HT1080 (cell line): ENCODE measurements at places on chromosomes 3 and 15.

- DNase-seq, result no peak
Measured at GRCh38 chr15:43932907-43933306, 106.1 kb downstream of the WDR76 start.

DNA sequence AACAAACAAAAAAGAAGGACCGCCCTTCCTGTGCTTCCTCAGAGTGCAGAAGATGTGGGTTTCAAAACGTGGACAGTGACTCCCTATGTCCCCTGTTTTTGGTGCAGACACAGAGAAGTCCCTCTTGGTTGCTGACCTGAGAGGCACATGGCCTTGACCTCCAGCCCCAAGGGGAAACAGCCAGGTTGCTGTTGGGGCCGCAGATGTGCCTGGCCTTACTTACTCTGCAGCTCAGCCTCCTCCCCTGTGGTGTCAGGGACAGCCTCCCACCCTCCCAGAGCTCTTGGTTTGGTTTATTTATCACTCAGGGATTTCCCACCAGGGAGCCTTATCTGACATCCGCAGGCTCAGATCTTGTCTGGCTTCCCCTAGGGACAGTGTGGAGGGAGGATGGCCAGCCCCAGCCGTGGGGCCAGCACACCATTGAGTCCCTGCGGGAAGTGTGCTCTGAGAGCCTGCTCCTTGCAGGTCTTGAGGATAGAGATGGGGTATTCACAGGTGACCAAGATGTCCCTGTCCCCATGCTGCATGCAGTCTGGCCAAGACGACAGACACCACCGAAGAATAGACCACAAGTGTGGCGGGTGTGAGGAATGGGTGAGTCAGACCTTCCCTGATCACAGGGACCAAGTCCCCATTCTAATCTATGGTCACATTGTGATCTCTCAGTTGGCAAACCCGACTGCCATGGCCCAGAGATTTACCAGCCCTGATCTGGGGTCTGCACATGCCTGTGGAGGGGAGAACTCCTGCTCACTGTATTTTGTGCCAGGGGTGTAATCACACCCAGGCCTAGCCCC is 134.3 kb upstream of the ABHD17C start:
- DNase-seq, result no peak

DNA sequence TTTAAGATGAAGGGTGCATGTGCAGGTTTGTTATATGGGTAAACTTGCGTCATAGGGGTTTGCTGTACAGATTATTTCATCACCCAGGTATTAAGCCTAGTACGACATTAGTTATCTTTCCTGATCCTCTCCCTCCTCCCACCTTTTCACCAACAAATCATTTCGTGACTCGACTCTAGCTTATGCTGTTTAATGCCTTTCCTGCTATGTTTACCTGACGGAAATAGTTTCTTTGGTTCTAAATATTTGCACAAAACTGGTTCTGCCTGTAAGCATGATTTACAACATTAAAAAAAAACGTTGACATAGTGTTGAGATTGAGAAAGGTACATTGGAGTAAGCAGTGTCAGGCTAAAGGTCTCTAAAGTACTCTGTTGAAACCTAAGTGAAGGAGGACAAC is 2.4 kb downstream of the GNL3 start:
- DNase-seq, result no peak

GRCh38 chr3:111862415-111862814 is 3.4 kb downstream of the PHLDB2 start:
- no peak for DNase-seq

GRCh38 chr3:172364374-172365027 is 83.8 kb downstream of the GHSR start:
- DNase-seq, result no peak

DNA sequence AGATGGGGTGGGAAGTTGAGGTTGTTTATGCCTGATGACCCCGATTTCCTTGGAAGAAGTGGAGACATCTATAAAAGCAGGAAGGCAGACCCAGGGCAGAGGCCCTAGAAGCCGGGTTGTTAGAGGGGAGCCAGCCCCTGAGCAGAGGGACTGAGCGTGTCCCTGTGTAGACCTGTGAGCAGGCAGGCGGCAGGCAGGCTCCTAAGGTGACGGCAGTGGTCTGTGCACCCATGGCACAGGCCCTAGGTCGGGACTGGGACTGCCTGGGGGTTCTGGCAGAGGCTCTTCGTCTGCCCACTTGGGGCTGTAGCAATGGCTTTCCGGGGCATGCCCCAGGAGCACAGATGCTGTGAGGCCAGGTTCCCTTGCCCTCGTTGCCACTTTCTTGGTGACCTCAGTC is 9.9 kb downstream of the SEMA4B start:
- DNase-seq, result no peak

DNA sequence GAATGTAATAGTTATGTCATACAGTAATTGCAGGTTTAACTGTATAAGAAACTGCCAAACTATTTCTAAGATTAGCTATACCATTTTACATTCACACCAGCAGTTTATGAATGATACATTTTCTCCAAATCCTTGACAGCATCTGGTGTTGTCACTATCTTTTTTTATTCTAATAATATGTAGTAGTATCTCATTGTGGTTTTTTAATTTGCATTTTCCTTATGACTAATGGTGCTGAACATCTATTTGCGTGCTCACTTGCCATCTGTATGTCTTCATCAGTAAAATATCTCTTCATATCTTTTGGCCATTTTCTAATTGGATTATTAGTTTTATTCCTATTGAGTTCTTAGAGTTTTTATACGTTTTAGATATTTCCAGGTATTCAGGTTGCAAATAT is 994.0 kb upstream of the SEMA6D start:
- DNase-seq, result no peak

- DNase-seq, result no peak
Measured at GRCh38 chr15:67760901-67761300, 64.4 kb upstream of the SKOR1 start.

GRCh38 chr3:25834346-25834745 is 44.5 kb downstream of the OXSM start:
- no peak for DNase-seq

GRCh38 chr3:22392859-22393258 is 641.8 kb upstream of the ZNF385D start:
- DNase-seq, result no peak

- peak; percentile 82 for DNase-seq
Measured at GRCh38 chr3:101963902-101964362, 114.6 kb downstream of the NFKBIZ start.

GRCh38 chr3:128515-129172 is 67.9 kb upstream of the CHL1 start:
- DNase-seq, result no peak
